LNCaP clone FGC (cell line): ENCODE measurements at places on chromosomes 16 and 17.

- no peak for DNase-seq
Observed at GRCh38 chr17:81831957-81832607, 1.0 kb downstream of the MCRIP1 start.

DNA sequence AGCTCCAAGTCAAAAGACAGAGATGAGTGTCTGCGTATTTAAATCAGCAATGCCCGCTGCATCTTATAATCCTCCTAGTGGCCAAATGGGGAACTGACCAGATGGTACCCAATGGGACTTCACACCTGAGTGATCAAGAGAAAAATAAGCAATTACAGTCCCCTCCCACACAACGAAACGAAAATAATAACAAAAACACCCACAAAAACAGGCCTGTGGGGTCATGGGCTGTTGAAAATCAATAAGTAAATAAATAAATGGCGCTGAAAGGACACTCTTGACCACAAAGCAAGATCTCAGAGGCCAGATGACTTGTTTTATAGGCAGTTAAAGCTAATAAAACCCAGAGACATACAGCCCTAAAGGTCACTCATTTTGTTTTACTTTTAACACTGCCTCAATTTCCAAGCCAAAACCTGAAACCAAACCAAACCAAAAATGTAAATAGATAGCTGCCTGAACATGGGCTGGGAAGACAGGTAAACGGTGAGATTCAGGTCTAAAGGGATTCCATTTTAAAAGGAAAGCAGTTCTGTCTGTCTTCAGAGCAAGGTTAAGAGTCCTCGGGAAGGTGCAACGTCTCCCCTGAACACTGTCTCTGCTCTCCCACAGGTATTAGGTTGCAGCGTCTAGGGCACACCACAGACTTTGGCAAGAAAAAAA is 1.3 kb downstream of the ZNF821 start:
- peak; percentile 75 for DNase-seq

DNA sequence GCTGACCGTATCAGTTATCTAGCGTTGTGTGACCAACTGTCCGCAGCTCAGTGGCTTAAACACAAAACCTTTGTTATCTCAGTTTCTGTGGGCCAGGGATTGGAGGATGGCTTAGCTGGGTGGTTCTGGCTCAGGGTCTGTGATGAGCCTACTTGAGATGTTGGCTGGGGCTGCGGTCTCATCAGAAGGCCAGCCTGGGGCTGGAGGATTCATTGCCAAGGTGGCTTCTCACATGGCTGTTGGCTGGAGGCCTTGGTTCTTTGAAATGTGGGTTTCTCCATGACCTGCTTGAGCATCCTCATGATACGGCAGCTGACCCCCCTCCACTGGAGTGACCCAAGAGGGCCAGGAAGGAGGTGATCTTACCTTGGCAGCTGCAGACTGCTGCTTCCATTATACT is 16.7 kb downstream of the GSE1 start:
- DNase-seq, result no peak

DNA sequence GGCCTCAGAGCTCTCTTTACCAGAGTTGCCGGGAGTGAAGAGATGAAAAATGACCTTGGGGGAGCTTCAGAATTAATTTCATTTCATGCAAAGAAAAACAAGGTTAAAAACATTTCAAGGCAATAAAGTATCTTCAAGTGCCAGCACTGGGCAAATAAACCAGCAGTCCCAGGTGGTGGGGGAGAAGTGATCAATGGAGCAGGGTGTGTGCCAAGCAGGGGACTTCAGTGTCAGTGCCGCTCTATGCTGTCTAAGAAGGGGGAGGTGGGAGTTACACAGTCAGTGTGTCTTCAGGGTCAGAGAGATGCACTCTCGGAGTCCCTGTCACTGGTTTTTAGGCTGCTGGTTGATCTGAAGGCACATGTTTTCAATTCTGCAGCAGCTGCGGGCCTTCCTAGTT is 57.2 kb upstream of the MGAT5B start:
- no peak for DNase-seq

GRCh38 chr17:61127960-61128359 is 271.7 kb upstream of the TBX2 start:
- no peak for DNase-seq

DNA sequence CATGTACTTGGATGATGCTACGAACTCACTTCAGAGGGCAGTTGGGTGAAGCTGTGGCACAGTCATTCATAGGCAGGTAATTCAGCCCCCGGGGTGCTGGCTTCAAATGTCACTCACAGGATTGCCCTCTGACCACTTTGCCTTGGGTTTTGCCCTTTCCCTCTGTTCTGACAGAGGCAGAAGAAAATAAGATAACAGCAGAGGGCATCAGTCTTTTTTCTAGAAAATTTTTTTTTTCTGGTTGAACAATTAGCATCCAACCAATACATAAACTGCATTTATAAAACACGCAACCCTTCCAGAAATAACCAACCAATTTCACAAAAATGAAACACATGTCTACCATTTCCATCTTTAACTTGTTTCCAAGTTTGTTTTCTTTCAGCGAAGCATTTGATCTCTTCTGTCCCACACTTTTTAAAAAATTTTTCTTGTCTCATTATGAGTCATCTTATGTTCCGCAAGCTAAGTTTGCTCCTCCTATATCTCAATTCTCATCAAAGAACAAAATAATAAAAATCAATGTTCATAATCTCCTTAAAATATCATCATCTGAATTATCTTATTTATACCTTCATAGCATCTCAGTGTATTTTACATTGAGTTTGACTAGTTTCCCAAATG is 15.6 kb downstream of the NACA2 start:
- no peak for DNase-seq

DNA sequence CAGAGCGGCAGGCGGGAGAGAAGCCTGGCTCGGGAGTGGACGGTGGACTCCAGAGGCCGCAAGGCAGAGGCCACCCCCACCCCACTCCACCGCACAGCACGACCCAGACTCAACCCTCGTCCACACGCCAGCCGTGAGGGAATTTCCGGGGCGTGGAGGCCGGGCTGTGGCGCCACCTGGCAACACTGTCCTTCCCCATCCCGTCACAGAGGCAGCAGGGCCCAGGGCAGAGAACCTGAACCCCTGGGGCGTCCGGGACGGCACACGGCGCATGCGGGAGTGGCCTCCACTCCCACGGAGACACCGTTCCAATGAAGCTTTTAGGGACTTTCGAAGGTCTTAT is 23.5 kb downstream of the GNPTG start:
- no peak for DNase-seq

DNA sequence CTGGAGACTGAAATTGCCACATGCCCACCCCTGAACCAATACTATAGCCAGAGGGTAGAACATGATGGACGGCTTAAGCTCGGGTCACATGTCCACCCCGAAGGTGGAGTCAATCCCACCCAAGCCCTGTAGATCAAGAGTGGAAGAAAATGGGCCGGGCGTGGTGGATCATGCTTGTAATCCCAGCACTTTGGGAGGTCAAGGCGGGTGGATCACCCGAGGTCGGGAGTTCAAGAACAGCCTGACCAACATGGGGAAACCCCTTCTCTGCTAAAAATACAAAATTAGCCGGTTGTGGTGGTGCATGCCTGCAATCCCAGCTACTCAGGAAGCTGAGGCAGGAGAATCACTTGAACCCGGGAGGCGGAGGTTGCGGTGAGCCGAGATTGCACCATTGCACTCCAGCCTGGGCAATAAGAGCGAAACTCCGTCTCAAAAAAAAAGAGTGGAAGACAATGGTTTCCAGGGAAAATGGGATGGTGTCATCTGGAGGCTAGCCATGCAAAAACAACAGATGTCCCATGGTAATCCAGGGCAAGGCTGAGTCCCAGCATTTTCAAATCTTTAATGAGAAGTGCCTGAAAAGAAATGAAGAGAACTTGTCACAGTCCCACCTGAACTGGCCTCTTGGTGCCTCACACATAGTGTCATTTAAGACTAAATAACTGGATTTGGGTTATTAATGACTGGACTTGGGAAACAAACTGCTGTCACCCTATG is 30.1 kb downstream of the CD300LF start:
- DNase-seq, result no peak

- no peak for DNase-seq
Observed at GRCh38 chr16:87388818-87389134, 3.4 kb upstream of the MAP1LC3B start.
